ENCODE measurements at places on chromosomes 13 and 19.

GRCh38 chr13:90302107-90302506 is 1045.4 kb upstream of the MIR17HG start:
- DNase-seq: no peak

DNA sequence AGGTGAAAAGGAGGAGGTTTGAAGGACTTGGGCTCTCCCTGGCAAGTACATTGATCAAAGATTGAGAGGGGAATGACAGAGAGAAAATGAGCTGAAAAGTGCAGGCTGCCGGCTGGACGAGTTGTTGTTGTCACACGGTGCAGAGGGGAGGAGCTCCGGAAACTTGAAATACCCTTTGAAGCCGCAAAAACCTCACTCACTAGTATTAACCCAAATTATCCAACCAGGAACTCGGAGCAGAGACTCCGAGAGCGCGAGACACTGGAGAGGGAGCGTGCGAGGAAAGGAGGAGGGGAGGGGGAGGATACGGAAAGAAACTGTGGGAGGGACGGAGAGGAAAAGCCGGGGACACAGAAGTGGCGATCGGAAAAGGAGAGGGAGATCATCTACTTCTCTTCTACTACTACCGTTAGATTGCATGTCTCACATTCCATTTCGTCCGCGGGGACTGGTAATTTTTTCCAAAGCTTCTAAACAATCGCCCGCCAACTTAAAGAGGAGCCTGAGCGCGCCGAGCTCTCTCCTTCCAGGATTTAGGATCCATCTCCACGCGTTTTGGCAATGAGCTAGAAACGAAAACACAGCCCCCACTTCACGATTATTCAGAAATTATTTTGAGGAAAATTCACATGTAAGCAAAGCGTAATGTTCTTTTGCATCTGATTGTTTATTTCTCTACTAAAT is at the start of gene DACH1:
Gene DACH1 (minus strand): TSS at position 74 of the 684 bp plus-strand sequence.
- no peak for DNase-seq

GRCh38 chr19:295687-296370 is 4.6 kb upstream of the PLPP2 start:
- no peak for DNase-seq

GRCh38 chr13:80278706-80279105 is 62.2 kb downstream of the SPRY2 start:
- no peak for DNase-seq

DNA sequence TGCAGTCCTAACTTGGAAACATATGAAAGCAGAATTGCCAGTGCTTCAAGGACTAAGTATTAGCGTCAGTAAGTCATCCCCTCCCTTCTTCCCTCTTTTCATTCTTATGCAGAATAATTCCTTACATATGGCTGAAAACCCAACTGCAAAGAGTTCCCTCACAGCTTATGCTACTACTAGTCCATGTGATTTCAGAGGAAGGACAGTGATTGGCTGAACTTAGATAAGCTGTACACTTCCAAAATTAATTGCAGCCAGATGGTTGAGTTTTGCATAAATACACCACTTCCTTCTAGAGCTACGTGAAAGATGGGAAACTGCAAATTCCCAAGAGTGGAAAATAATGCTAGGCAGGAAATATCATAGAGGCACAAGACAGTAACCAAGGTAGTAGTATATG is 730.4 kb downstream of the OLFM4 start:
- DNase-seq: no peak

- peak; percentile 53 for DNase-seq
Measured at GRCh38 chr13:43905435-43906031, 25.8 kb downstream of the LACC1 start.

GRCh38 chr13:20702915-20703779 is at the start of gene IL17D:
Gene IL17D, plus strand, starts transcription at chr13:20703699. Its CDS starts 303 bp downstream, at chr13:20704002.
- no peak for DNase-seq

GRCh38 chr13:34044660-34045080 is 226.7 kb downstream of the RFC3 start:
- DNase-seq: no peak

GRCh38 chr19:28898249-28898648 is 314.7 kb downstream of the UQCRFS1 start:
- no peak for DNase-seq

DNA sequence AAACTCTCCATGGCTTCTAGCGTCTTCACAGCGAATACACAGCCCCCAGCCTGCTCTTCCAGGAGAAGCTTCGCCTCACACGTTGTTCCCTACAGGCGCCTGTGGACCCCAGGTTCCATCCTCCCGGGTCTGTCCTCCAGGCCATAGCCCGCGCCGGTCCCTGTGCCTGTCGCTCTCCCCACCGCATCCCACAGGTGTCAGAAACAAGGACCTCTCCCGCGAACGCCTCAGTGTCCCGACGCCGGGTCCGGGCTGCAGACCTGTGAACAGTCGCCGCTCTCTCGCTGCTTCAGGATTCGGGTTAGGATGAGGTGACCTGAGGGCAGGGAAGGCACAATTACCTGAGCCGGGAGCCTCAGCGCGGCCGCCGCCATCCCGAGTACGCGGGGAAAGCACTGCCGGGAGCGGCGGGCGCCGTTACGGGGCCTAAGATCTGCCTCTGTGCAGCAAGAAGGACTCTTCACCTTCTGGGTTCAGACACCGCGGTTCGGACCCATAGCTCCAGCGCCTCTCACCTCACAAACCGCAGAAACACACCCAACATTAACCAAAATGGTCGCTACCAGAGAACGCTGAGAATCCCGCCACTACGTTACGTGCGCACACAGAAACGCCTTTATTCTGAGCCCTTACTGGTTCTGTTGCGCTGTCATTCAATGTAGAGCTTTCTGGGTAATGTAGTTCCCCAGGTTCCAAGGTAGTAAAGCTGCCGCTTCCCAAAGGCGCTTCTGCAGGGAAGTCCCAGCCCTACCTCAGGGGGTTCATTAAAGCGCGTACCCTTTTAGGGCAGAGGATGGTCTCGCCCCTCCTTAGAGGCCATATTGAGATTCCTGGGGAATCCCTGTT is at the start of gene ZNF418:
Gene ZNF418 (minus strand): TSS at position 583 of the 846 bp plus-strand sequence. CDS start 1,580 bp downstream, outside the sequence.
- DNase-seq: no peak

DNA sequence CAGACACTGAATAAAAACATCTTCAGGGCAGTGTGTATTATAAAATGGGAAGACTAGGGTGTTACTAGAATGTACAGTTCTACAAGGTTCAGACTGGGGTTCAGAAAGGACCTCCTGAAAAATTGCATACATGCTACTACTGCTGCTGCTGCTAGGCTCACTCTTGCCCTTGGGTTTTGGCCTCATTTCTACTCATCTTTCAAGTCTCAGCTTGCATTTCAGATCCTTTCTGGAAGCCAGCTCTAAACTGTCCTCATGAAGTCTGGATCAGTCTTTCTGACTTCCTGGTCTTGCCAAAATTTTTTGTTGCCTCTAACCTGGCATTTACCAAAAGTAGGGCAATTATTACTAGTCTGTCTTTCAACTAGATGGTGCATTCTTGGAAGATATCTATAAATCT is 393.3 kb downstream of the DIAPH3 start:
- no peak for DNase-seq

DNA sequence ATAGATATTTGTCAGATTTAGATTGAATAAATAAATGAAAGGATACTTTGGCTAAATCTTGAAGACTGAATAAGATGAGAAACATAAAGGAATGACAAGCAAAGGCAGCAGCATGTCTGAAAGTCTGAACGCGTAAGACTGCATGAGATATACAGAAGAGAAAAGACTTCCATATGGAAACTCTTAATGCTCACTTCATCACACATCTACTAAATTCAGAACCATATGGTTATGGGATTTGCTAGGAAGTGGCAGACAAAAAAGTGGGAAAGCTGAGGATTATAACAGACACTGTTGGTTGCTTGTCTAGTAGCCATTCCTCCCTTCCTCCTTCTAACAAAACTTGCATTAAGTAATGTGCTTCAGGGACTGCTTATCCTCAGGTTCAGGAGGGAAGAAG is 446.7 kb downstream of the KCTD12 start:
- no peak for DNase-seq

GRCh38 chr13:22076658-22077057 is 405.8 kb downstream of the FGF9 start:
- DNase-seq: no peak

All from GDM1 (cell line).